ENCODE measurements at places on chromosomes 12 and 14.

GRCh38 chr14:103178521-103178920 lies 55.3 kb downstream of the TNFAIP2 start:
- DNase-seq: no peak

GRCh38 chr12:122853582-122854245 lies 18.5 kb downstream of the HIP1R start:
- no peak for DNase-seq

DNA sequence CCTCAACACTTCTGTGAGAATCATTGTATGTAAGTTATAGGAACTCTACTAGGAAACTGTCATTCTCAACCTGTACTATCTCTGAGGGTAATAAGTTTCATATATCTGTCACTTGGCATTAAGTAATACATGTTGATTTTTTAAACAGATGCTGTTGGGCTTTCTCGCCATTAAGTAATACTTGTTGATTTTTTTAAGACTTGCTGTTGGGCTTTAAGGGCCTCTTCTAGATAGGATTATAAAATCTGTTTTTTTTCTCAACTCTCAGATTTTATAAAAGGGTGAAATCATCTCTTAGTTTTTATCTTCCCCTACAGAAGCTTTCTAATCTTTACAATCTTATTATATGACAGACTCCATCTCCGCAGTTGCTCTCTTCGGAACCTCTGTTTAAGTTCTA lies 5.6 kb downstream of the WASHC4 start:
- no peak for DNase-seq

DNA sequence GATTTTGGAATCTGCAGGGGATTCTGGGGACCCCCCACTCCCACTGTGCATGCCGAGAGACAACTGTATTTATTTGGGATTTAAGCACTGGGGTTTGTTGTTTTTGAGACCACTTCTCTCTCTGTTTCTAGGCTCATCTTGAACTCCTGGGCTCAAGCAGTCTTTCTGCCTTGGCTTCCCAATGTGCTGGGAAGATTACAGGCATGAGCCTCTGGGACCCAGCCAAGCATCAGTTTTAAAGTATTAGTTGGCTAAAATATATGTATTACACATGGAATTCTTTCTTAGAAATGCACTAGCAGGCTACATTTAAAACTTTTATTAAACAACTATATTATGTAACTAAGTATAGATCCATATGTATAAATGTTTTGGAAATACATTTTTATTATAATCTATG lies 78.3 kb downstream of the AEBP2 start:
- no peak for DNase-seq

DNA sequence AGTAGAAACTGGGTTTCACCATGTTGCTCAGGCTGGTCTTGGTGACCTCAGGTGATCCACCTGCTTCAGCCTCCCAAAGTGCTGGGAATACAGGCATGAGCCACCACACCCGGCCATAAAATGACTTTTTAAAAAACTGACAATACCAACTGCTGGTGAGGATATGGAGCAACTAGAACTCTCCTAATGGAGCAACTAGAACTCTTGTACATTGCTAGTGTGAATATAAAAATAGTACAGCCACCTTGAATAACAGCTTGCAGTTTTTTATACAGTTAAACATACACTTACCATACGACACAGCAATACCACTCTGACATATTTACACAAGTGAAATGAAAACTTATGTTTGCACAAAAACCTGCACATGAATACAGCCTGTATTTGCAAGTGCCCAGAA lies 2.5 kb upstream of the CFAP73 start:
- no peak for DNase-seq

- peak; percentile 98 for DNase-seq
These were observed at the start of gene CCT2 for GRCh38 chr12:69585189-69586062. CCT2 (plus strand) TSS chr12:69585459; CDS start chr12:69585522, 63 bp downstream.

DNA sequence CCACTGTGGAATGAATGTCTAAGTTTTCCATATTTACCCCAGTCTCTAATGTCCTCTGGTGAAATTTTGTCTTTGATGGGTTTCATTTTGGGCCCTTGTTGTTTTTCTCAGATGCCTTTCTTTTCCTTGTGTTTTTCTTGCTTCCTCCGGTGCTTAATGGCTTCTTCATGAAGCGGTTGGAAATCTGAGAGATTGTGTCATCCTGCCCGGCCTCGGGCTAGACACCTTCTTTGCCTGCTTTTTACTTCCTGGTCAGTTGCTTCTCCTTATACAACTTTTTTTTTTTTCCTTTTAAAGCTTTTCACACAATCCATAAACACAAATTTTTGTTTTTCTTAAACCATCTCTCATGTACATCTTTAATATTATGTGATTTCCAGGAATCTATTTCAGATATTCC lies 7.1 kb downstream of the ETV6 start:
- DNase-seq: no peak

- DNase-seq: no peak
These were observed 69.6 kb downstream of the NT5DC3 start for GRCh38 chr12:103771466-103771865.

DNA sequence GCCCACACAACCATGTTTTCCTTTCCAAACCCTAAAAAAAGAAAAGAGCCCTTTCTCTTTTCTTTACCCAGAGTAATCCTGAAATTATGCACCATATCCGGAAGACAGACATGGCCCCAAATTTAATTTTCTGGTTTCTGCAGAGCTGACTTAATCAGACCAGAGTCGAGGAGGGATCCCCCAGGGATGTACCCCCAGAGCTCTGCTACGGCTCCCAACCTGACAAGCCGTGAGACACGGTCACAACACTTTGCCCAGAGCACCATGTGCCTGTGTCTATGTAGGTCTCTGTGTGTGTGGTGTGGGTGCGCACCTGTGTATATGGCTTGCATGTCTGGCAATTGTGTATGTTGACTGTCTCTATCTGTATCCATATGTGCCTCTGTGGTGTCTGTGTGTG lies 77.6 kb upstream of the CLMN start:
- no peak for DNase-seq

DNA sequence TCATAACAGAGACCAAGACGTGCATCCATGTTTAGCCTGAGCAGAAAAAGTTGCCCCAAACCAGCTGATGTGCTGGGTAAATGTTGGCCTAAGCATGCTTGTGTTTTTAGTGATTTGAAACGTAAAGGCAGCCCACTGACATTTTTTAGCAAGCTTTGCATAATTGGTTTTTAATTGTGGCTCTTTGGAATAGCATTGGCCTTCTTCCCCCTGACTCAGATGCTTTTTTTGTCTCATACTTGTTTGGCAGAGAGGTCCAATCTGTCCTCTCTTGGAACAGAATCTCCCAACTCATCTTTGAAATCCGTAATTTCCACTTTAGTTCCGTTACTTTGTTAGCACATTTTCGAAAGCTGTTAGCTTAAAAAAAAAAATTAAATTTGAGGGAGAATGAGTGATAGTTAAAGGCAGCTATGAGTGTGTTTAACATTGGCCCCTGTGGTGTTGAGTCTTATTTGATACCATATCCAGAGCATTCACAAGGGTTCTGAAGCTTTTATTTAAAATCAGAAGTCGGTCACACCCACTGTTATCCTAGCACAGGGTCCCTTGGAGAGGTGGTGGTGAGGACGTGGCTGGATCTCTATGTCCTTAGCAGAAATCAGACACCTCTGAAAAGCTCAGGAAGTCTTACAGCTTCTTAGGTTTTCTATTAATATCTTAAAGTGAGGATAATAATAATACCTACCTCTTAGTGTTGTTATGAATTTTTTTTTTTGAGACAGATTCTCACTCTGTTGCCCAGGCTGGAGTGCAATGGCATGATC lies 15.6 kb downstream of the JDP2 start:
- no peak for DNase-seq

DNA sequence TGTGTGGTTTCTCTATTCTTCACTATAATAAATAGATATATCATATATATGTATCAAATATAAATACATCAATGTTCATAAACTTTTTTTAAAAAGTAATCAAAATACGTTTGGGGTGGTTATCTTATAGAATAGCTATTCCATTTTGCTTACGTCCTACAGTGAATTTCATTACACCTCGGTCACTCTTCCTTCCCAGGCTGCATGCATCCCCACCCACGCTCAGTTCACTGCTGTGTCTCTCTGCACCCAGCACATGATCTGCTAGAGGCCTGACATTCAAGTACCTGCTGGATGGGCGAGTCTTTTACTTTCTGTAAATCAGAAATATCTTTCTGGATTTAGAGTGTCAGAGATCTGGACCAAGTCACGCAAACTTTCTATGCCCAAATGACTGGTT lies 3.6 kb downstream of the STX2 start:
- no peak for DNase-seq

DNA sequence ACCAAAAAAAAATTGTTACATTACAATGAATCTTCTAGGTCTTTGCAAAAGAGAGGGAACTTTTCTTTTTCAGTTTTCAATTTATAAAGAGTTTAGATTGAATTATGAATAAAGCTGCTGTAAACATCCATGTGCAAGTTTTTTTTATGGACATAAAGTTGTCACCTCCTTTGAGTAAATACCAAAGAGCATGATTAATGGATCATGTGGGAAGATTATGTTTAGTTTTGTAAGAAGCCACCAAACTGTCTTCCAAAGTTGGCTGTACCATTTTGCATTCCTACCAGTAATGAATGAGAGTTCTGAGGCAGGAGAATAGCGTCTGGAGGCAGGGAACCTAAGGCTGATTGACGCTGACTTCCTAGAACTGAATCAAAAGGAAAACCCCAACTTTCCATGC lies 30.2 kb downstream of the LEMD3 start:
- DNase-seq: no peak

- DNase-seq: no peak
These were observed 38.3 kb upstream of the LTA4H start for GRCh38 chr12:96073346-96074330.

DNA sequence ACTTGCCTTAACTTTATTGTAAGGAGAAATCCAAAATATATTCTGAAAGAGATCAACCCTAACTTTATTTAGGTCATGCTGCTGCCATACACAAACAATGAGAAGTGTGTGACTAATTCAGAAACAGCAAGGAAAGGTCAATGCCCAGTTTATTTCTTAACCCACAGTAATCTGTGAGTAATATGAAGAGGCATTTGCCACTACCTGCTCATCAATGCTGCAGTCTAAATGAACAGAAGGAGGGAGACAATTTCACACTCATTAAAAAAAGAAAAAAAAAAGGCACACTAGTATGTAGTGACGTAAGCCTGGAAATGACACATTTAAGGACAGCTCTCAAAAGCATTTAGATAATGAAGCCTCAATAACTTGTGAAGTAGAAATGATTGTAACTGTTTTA lies 90.5 kb upstream of the FOXN3 start:
- no peak for DNase-seq

DNA sequence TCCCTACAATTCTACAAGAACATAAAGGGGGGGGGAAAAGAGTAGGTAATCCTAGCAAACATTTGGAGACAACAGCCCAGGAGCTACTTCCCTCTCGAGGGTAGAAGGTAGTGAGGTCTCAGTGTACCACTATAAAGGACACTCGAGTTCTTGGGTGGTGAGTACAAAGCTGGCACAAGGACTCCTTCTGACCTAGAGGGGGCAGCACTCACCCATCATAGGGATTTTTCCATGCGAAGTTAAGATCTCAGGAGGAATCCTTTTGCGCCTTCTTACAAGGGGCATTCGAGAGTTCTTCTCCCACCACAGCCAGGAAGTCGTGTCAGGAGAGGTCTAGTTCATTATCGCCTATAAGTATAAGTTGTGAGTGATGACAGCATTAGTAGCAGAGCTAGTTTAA lies 200.2 kb upstream of the RBM19 start:
- no peak for DNase-seq

GRCh38 chr12:122082621-122083356 lies 4.2 kb downstream of the MLXIP start:
- DNase-seq: peak; percentile 45

DNA sequence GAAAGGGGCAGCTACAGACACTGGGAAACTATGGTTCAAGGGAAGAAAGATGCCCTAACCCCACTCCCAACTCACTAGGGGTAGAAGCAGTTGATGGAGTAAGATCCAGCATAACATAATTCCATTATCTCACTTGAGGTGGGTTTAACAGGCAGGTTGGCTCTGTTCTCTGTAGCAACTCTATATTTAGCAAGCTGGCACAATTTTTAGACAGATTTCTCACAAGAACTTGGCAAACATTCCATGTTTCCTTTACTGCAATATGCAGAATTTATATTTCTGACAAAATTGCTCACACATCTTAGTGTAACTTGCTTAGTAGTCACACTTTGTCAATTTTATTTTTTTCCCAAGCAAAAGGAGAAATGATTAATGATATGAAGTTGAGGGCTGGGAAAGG lies 475.4 kb downstream of the RMST start:
- DNase-seq: no peak

DNA sequence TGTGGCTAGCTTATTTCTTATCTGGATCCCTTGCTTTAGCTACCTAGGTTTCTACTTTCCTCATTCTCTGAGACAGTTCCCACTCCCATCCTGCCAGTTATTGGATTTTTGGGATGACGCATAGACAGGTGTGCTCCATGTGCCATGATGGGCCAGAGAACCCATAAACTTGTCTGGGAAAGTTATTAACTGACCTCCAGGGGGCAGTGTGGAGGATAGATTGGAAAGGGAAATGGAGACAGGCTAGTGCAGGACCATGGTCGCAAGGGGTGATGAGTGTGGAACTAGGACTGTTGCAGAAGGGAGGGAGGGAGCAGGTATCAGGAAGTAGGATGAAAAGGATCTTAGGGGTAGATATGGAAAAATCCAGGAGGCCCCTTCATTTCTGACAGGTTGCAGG lies 80.3 kb downstream of the ESRRB start:
- no peak for DNase-seq

DNA sequence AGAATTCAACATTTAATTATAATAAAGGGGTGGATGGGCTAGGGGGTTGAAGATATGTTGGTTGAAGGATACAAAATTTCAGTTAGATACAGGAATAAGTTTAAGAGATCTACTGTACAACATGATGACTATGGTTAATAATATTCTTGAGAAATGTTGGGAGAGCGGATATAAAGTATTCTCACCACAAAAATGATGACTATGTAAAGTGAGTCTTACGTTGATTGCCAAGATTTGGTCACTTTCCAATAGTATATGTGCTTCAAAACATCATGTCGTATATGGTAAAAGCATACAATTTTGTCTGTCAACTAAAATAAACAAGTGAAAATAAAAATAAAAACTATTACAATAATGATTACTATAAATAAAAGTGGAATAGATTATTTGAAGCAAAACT lies 802.0 kb downstream of the C12orf50 start:
- DNase-seq: no peak

- no peak for DNase-seq
These were observed 22.9 kb upstream of the ARL1 start for GRCh38 chr12:101430456-101430855.

- no peak for DNase-seq
These were observed 38.4 kb downstream of the PARP11 start for GRCh38 chr12:3834774-3835173.

DNA sequence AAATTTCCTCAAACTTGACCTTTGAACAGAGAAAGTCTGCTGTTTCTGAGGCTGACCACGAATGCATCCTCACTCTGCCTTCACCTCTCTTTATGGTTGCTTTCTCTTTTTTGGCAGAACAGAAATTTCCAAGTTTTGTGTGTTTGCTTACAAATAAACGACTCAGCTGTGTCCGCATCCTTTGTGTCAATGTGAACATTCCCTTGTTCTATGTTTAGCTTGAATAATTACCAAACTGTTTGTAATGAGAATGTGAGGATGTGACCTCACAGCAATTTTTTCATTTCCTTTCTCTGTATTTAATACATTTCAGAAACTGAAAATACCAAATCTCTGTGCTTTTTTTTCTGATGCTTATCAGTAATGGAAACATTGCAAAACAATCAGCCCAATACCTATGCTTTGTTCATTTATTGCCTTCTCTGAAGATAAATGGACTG lies 410.9 kb downstream of the EGLN3 start:
- DNase-seq: no peak

Measured in activated naive CD4-positive, alpha-beta T cell treated with anti-CD3 and anti-CD28 coated beads, Interleukin-2, amount 50 U/mL, for 16 hours (primary cell).